ENCODE measurements at places on chromosomes 3 and 15.

DNA sequence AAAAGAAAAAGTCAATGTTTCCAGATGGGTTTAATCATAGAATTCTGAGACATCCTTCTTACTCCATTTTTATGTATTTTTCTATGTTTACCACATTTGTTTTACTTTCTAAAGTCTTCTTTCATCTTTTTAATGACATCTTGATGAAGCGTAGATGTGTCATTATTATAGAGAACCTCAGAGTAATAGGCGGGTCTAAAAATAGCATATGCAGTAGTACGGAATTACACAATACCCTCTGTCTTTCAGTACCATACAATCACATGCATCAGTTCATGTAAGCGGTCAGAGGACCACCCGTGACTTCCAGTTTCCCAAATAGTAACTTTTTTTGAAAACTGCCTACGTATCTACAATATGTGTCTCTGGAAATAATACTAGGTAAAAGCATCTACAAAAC is 224.0 kb downstream of the PLOD2 start:
- DNase-seq: no peak

GRCh38 chr15:40694688-40695468 is at the start of gene RAD51:
Gene RAD51, plus strand, starts transcription at chr15:40695174. Its CDS starts 3,585 bp downstream, at chr15:40698759.
- DNase-seq: peak; percentile 97

DNA sequence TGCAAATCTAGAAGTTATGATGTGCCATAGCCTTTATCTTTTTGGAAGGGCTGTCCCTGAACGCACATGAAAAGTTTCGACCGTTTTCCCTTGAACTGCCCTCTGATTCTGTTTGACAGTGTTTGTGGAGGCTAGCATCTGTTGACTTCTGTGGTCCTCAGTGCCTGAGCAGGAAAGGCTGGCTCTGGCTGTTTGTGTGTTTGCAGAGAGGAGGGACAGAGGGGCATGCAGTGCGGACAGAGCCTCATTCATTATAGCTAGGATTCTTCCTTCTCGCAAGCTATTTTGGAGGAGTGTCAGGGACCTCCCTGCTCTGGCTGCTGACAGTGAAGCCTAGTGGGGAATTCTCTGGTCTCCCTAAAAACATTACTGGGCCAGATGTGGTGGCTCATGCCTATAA is 64.5 kb downstream of the CDAN1 start:
- no peak for DNase-seq

- DNase-seq: peak; percentile 14
These were observed 35.7 kb downstream of the MGA start for GRCh38 chr15:41695750-41696436.

DNA sequence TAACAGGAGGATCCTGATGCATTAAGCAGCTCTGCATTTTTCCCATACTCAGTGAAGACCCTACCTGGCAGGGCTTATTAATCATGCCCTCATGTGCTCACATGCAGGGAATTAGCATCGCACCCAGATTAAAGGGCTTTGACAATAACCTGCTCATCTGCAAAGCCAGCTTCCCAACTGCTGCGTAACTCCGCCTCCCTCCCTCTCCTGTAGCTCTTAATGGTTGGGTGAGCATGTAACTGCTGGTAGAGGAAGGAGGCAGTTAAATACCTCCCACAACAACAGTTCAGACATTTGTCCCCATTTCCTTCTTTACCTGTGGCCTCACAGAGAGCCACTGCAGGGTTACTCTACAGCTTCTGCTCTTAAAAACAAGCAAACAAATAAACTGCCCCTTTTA is 203.6 kb upstream of the WNT5A start:
- no peak for DNase-seq

DNA sequence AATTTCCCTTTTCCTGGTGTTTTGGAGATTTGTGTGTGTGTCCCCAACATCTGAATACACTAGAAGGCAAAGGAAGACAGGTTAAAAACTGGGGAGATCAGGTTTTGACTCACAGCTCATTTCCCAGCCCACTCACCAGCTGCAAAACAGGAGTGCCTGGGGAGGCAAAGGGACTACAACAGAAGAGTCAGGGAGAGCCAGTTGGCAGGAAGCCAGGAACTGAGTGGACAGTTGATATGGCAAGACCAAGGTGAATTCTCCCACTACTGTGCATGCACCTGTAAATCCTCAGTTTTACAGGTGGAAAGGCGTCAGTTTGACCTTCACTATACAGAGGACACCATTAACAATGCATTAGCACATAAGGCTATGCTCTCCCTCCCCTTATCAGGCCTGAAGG is 901.5 kb upstream of the SEMA6D start:
- DNase-seq: no peak

DNA sequence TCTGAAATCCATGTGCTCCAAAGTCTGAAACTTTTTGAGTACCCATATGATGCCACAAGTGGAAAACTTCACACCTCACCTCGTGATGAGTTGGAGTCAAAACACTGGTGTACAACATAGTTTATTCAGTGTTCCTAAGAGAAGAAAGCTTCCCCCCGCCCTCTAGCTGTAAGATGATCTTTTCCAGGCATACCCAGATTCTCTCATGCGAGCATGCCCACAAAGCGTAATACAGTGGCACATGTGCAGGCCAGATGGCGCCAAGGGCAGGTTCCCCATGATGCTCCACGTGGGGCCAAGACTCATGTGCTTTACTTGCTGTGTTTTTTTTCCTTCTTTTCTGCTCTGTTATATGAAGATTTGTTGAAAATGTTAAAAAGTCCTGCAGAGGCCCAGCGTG is 104.9 kb upstream of the LRRFIP2 start:
- no peak for DNase-seq

DNA sequence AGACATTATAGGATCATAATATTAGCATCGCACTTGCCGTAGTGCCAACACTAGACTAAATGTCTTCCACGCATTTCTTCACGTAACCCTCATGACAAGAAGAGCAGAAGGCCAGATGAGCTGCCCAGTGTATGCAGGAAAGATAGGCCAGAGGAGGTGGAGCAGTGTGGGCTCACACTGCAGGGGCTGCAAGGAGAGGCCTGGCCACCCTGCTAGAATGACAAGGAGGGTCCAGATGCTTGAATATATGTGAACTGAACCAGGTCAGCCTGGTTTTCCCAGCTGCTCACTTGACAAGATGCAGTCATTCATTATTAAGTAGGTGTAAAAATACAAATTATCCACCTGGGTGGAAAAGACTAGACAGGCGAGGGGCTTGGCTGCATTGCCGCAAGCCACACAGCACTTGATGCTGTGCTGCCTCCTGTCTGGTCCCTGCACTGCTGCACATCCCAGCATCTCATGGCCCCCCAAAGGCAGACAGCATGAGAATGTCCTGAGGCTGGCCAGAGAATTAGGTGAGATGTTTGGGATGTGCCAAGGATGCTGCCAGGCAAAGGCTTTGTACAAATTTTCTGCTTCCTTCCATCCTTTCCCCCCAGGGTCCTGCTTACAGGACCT is 115.2 kb downstream of the NTRK3 start:
- no peak for DNase-seq

DNA sequence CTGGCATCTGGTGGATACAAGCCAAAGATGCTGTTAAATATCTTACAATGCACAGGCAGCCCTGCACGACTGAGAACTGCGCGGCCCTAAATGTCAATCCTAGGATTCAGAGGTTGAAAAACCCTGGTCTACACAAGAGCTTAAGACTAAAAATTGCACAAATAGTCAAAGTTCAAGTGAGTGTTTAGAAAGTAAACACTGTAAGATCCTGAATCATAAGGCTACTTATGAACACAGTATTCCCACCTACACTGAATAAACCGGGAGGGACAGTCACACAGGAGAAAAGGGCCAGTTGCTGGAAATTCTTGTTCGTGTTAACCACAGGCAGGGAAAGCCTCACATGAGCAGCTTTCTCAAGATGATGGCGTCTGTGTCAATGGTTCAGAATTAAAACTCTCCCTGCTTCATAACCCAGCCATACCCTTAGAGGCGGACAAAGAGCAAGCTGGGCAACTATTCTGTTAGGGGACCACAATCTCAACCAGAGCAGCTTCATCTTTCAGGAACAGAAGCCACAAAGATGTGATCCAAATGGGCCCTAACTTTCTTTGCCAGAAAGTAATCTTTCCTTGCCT is 37.7 kb downstream of the LRIG1 start:
- DNase-seq: no peak

DNA sequence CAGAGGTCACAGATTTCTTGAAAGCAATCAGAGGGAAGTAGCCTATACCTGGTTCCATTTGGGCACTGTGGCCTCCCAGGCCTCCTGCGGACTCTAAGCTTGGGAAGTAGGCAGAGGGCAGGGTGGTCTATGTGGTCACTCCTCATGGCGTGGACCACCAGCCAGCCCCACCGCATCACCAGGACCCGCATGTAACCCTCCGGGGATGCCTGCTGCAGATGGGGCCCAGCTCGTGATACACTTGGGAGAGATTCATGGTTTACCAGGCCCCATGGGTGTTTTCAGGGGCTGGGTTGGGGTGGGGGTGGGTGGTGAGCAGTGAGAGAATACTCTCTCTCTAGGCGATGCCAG is 123.7 kb downstream of the ASB7 start:
- no peak for DNase-seq

DNA sequence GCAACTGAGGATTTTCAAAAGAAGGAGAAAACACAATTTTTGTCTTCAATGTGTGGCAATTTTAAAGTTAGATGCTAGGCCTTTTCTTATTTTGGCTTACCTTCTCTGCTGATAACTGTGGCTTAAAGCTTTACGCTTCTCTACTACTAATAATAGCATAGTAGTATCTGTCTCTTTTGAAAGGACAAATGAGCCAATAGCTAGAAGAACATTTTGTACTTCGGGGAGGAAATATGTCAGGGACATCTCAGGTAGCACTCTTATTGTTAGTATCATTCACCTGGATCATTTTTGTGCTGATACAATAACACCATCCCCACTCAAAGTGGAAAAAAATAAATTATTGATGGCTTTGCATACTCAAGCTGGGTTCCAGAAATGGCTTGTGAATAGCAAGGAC is 586.1 kb upstream of the TBL1XR1 start:
- DNase-seq: no peak

GRCh38 chr3:115100806-115101205 is 46.3 kb downstream of the ZBTB20 start:
- DNase-seq: no peak

DNA sequence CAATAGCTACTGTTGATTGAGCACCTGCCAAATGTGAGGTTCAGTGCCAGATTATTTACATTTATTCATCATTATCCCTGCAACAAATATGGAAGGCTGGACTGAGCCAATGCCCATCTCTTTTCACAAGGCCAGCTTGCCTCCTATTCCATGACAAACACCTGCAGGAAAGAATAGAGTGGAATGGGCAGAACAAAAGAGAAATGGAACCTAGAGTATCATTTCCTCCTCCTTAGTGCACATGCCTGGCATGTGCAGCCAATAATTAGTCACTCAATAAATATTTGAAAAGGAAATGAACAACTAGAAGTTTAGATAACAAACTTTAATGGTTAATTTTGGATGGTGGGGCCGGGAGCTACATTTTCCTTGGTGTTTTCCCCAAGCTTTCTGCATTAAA is 61.4 kb upstream of the MYRIP start:
- no peak for DNase-seq

DNA sequence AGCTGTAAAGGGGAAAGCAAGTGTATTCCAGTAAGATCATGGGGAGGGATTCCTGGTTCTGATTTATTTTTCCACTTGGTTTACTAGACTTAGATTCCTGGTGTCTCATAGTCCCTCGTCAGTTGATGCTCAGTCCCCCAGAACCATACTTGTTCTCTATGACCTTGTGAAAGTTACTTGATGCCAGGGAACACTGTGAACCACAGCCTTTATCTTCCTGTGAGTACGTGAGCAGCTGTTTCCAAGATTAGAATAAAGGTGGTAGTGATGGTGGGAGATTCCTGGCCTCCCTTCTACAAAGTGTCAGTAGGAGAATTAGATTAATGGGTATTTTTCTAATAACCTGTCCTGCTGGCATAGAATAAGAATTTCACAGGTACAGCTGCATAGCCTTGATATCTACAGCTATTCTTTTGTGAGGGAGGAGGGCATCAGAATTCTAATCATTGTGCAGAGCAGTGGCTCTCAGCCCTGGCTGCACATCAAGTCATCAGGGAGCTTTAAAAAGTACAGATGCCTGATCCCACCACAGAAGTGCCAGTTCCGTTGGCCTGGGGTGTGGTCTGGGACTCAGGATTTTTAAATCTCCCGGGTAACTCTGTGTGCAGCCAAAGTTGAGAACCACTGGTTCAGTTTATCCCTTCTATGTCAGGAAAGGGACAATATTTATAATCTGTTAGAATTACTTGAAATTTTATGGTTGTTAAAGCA is 20.0 kb downstream of the GPD1L start:
- DNase-seq: no peak

DNA sequence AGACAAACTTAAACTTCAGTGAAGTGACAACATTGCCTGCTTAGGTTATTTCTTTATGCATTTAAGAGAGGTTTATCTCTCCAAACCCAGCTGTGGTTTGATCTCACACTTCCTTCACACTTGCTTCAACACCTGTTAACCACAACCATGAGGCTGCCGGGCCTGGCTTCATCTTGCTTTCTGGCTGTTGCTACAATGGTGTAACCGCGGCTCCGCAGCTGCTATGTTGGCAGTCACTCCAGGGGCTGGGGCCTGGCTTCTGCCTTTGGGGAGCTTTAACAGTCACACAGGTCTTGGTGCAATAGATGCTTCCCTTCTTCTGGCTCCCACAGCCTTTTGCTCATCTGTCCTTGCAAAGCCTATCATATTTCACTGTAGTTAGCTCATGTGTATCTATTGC is 72.9 kb upstream of the MNS1 start:
- DNase-seq: no peak

- no peak for DNase-seq
These were observed 92.8 kb downstream of the TFG start for GRCh38 chr3:100802126-100802525.

- DNase-seq: no peak
These were observed 470.6 kb upstream of the BCHE start for GRCh38 chr3:166307756-166308350.

GRCh38 chr15:28015855-28016254 is 83.3 kb downstream of the OCA2 start:
- DNase-seq: no peak

GRCh38 chr3:45010811-45011333 is 15.2 kb upstream of the CLEC3B start:
- DNase-seq: no peak

- DNase-seq: no peak
These were observed 222.0 kb upstream of the GAP43 start for GRCh38 chr3:115401298-115401697.

DNA sequence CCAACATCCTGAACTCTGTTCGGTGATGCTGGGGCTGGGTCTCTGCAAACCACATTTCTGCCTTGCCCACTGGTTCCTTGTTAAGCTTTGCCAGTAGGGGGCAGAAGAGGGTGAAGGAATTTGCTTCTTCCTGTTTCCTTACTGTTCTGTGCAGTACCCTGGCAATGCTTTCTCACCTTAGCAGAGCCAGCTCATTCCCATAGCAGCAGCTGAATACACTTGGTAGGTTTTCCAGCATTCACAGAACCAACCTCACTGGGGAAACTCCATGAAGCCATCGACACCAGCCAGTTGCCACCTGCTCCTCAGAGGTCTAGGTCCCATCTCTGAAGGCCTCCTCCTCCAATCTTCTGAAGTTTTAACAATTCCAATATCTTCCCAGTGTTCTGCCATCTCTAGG is 308.4 kb downstream of the PDCD6IP start:
- no peak for DNase-seq
